ENCODE measurements at places on chromosomes 11 and 22.

GRCh38 chr22:39942439-39943230, 17.6 kb upstream of the TMA7B start:
- DNase-seq: no peak

DNA sequence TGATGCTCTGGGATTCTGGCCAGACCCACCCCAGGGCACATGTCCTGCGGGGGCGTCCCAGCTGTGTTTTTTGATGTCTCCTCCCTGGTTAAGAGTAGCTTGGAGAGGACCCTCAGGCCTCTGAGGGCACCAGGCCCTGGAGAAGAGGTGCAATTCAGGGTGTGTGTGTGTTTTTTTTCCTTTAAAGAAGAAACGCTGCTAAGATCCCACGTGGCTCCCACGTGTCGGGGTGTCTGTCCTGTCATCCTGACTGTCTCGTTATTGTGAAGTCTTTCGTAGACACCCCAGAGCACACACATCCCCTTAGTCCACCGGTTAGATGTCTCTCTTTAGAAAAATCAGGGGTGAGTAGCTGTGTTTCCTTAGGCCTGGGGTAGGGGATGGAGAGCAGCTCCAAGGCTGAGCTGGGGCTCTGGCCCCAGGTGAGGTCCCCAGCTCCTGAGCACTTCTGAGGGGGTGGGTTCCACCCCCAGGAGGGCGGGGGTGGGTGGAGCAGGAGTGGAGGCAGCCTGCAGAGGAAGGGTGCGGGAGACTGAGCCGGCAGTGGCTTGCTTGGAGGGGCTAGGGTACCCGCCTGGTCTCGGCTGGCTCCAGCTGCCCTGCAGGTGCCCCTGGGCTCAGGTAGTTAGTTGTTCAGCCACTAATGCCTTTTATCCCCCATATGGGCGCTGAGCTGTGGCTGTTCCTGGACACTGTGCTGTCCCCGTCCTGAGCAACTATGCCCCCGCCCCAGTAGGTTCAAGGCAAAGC, 116.4 kb downstream of the CACNA1I start:
- no peak for DNase-seq

GRCh38 chr11:10695833-10696232, 2.3 kb upstream of the IRAG1 start:
- DNase-seq: no peak

DNA sequence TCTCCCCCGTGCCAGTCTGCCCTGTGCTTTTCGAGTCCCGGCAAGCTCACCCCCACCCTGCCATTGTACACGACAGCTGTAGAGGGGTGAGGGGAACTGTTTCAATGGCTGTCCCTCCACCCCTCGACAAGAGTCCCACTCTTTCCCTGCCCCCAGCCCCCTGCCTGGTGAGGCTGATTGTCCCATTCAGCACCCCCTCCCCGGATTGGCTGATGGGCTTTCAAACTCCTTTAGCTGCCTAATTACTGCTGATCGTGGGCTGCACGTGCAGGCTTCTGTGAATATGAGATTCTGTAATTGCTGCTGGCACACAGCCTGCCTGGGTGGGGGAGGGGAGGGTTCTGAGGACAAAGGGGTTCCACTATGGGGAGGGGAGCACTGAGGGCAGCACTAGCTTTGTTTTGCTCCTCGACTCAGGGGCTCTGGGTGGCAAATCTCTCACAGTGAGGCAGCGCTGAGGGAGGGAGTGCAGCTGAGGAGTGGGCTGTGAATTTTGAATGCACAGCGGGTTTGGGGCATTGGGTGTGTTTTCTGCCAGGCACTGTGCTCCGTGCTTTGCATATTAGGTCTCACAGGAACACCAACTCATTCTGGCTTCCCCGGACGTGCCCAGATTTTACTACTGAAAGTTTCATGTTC, 42.6 kb upstream of the ACCSL start:
- no peak for DNase-seq

Measured in stimulated activated CD4-positive, alpha-beta T cell treated with anti-CD3 and anti-CD28 coated beads, Interleukin-1b, Interleukin-23, amount 100 ng/mL, for 1 hour (primary cell).